ENCODE measurements at places on chromosomes 2 and 18.

GRCh38 chr2:85886590-85886989 is 2.2 kb downstream of the ST3GAL5 start:
- no peak for DNase-seq

DNA sequence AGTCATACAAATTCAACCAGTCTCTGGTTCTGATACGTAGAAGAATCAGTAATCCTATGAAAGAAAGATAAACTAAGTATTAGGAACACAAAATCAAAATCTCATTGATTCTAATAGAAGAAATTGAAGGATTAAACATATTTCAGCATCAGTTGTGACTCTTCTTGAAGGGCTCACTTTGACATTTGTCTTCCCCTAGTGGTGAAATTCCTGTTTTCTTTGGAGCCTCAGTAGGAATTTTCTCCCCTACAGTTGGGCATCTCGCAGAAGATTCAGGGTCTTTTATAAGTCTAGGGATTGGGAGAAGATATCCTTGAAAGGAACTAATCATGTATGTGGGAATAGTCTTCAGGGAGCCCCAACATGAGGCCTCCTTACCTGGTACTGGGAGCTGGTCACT is 2.8 kb upstream of the CRYGB start:
- DNase-seq: no peak

DNA sequence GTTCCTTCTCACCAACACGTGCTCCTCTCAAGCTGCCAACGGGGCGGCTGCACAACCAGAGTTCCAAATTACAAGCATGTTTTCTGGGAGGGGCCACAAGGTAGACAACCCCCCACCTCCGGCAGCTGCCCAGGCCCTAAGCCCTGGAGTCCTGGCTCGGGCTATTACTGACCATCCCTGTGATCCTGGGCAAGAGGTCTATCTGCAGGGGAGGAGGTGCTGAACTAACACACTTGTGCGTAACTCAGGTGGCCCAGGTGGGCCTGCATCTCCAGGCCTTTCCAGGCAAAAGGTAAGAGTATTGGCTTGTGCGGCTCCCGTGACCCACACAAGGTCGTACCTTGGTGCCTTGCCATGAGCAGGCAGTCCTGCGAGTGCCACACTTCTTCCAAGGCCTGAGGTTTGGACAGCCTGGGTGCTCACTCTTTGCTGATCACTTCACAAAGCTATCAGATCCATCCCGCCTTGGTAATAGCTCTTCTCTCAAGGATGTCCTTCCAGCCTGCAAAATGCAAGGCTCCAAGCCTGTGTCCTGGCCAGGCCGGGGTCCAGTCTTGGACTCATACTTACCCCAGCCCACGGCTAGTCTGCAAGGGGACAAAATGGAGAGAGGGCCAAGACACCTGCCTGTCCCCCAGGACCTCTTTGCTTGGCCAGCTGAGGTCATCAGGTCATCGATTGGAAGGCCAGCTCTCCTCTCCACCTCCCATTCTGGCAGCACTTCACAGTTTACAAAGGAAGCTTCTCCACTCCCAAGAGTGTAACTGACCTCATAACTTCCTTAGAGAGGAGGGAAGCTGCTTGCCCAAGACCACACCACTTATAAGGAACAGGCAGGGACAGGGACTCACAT is 33.9 kb downstream of the ADRA2B start:
- no peak for DNase-seq

DNA sequence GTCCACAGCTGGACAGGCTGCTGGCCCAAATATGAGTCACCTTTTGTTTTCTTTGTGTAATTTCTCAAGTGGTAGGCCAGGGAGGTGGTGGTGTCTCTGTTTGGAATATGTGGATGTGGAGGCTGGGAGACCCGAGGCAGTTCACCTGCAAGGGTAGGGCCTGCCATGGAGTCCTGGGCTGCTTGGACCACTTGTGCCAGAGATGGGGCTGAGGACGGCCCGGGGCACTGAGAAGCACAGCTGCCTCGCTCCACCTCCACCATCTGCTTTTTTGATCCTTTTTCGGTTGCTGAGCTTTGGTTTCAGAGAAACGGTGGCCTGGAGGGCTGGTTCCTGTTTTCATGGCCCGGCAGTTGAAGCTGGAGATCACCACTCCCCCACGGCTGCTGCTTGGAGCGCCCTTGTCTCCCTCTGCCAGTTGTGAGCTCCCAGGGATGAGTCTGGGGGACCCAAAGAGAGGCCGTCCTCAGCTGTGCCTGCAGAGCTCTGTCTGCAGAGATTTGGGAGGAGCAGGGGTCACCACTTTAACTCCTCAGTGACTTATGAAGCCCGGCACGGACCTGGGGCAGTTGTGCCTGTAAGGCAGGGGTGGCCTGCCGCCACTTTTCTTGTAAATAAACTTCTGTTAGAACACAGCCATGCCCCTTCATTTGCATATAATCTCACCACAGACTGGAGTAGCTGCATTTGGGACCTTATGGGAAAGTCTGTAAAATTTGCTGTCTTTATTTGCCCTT is 67.6 kb upstream of the MCFD2 start:
- DNase-seq: peak; percentile 84

DNA sequence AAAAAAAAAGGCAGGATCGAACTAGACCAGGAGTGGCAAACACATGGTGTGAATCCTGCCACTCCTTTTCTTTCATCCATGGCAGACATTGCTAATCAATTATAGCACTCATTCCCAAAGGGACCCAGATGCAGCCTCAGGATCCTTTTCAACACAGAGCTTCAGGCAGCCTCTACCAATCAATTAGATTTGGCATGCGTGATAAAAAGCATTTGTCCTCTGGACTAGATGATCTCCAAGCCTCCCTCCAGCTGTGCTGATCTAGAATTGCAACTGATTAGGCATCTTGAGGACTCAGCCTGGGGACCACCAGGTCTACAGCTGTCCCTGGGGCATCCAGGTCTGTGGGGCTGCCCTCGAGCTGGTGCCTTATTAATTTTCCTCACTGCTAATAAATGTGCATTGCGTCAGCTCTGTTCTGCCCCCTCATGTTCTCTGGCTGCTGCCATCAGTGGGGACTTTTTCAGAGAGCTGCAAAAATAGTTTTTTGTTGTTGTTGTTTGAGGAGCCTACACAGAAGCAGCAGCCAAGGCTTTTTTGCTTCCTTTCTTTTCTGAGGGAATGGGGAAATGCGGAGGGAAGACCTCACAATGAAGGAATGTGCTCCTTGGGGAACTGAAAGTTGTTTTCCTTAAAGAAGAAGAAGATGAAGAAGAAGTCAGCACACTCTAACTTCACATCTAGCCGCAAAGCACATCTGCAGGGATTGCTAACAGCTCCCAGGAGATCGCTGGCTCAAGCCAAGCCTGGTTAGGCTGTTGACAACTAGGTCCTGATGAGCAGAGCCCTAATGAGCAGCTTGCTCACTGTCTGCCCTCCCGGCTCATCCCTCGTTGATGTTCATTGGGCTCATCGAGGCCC is 8.8 kb upstream of the ATOH8 start:
- no peak for DNase-seq

DNA sequence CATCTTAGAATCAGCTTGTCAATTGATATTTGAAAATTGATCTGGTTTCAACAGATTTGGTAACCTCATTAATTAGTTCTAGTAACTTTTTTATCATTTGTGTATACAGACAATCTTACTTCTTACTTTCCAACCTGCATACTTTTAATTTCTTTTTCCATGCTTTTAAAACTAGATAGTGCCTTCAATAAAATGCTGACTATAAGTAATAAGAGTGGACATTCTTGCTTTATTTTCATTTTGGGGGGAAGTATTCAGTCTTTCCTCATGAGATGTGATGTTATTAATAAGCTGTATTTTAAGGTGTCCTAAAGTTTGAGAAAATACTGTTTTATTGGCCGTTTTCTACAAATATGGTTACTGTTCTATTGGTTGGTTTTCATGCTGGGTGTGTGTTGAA is 109.1 kb downstream of the KCNH7 start:
- DNase-seq: no peak

- DNase-seq: no peak
Measured at GRCh38 chr18:39772155-39772919, 2182.7 kb upstream of the PIK3C3 start.

DNA sequence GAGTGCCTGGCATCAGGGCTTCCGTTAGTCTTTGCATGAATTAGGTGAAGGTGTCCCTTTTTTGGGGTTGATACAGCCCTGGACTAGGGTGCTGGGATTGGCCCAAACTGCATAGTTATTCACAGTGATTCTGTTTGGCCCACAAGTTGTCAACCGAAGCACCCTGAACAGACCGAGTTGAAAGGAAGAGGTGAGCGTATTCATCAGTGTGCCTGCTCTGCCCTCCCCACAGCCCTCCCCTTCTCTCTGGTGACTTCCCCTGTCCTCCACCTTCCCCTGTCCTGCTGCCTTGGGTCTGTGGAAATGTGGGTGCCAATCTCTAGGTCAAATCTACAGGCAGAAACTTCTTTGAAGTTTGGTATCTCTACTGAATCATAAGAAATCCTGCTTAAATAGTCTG is 330.5 kb downstream of the DYSF start:
- DNase-seq: no peak

- no peak for DNase-seq
Measured at GRCh38 chr2:226740039-226740648, 59.5 kb downstream of the IRS1 start.

GRCh38 chr2:218218268-218219185 is 1.5 kb downstream of the ARPC2 start:
- peak; percentile 82 for DNase-seq

- peak; percentile 63 for DNase-seq
Measured at GRCh38 chr2:74481961-74482800, 617 bp downstream of the CCDC142 start.

DNA sequence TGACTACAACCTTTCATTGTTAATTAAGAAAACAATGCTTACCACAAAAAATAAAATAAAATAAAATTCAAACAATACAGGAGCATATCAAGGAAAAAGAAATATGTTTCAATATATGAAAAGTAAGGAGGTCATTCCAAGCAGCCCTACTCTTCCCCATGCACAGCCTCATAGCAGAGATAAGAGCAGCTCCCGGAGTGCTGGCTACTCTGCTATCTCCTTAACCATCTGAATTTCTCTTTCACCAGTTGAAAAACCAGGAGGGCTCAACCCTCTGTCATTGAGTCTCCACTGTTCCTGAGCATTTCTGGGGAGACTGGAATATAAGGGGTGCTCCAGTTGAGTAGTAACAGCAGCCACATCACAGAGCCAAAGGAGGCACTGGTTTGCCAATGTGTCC is 201.4 kb downstream of the TCF4 start:
- DNase-seq: no peak

DNA sequence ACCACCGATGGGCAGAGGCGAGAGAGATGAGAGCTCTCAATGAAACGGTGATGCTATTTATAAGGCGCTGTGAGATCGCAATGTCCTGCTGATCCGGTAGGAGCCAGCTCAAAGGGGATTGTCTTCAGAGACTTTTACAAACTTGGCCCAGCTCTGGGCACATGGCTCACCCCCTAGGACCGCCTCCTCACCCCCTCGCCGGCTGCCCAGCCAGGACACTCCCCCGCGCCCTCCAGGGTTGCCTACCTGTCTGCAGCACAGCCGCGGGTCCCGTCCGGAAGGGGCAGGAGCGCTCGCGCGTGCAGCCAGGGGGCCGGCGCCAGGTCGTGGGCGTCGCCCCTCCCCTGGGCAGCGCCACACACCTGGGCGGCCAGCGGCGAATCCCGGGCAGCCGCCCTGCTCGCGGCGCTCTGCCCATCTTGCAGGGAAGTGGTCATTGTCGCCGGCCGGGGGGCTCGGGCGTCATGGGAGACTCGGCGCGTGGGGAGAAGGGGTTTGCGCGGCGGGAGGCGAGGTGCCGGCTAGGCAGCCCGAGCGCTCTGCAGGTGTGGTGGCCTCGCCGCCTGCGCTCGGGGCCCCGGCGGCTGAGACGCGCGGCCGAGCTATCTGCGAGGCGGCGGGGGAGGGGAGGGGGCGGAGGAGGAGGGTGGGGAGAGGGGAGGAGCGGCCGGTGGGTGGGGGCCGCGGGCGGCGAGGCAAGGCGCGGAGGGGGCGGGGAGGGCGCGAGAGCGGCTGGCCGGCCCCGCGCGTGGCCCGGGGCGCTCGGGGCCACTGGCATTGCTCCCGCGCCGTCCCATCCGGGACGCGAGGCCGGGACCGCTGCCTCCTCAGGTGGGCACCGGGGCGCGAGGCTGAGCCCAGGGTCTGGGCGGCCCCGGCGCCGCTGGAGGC is at the start of gene GRB14:
Gene GRB14 (minus strand): TSS at position 610 of the 891 bp plus-strand sequence. CDS start 173 bp downstream, at position 437.
- peak; percentile 26 for DNase-seq

- no peak for DNase-seq
Measured at GRCh38 chr2:29766191-29766590, 155.2 kb downstream of the ALK start.

Measured in germinal center (tissue), 1 donor.